ENCODE measurements at places on chromosomes 5 and 9.

GRCh38 chr9:71271602-71272001 is 150.2 kb upstream of the TRPM3 start:
- no peak for DNase-seq

DNA sequence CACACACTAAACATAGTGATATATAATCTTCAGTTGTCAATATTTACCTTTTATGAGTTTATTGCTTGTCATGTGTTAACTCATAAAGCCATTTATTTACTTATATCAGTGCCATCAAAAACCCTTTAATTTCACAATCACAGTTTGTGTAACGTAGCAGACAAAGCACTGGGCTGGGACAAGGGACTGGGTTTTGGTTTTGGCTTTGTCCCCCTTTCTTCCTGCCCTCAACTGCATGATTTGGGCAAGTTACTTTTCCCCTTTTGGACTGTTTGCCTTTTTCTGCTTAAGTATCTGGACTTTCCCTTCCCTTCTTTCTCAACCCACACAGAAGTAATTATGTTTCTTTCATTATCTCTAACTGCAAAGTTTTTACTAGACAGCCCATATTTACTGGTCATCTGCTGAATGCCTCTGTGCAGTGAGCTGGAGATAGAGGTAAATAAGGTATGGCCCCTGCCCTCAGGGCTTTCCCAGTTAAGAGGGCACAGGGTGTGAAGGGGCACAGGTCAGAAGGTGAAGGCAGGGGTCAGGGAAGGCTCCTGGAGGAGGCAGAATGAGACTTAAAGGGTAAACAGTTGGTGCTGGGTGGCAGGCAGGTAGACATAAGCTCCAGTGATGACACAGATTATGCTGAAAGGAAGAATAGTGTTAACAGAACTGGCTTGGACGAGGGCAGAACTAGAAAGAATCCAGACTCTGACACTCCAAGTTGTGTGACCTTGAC is 14.8 kb upstream of the NR3C1 start:
- DNase-seq, result no peak

DNA sequence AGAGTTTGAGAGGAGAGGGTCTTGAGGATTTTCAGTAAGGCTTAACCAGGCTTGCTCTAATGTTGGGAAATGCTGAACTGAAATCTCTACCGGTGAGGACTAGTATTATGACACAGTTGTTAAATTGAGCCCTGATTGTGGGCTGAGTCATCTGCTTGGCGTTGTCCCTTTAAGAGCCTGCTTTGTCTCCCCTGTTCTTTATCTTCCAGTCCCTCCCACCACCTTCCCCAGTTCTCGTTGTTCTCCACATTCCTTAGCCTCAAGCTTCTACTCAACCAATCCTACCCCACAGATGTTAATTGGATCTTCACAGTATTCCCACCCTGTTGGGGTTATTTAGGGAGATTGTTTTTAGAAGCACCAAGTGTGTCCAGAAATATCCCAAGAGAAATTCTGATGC is 57.6 kb downstream of the ANKRD55 start:
- DNase-seq, result no peak

DNA sequence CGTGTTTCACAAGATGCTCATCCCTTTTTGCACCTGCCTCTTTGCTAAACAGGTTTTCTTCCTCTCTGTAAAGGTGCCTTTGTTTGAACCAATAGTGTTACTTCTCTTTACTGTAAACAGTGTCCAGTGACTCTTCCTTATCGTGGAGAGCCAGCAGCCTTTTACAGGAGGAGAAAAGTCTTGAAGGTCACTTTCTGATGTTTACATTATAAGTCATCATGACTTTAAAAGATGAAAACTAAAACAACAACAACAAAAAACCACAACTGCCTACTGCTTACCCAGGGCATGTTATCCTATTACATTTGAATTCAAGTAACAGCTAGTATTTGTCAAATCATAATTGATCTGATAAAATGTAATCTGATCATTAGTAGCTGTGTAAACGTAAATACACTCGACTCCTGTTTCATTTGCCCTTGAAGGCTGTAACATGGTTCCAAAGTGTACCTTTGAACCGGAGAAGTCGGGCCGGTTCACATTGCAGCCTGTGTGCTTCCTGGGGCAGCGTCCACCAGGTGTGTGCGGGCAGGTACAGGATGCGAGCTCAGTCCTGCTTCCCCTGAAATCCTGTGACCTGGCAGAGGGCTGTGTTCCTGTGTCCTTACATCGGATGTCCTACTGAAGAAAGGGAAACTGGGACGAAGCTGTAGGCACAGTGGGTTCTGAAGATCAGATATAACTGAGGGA is 118.1 kb downstream of the C9orf152 start:
- no peak for DNase-seq

DNA sequence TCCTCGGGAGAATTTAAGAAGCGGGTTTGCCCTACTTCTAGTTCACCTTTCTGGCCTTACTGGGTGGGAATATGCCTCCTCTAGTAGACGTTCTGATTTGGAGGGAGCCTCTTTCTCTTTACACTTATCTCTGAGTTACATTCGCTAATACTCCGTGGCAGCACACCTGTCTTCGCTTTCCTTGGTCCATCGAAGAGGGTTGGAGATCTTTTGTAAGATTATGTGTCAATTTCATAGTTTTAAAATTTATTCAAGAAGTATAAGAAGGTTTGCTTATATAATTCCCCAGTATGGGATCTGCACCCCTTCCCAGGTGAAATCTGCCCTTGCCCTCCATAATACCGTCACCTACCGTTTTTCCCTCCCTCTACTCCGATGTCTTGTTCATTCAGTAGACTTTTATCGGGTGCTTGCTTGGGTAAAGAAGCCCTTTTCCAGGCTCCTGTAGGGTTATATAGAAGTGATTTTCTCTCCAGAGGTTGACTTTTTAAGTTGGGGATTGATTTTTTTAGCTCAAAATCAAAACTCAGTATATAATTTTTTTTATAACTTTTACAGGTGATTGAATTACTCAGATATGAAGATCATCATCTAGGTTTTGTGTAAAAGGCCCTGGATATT is 1.1 kb downstream of the GPBP1 start:
- DNase-seq, result no peak

DNA sequence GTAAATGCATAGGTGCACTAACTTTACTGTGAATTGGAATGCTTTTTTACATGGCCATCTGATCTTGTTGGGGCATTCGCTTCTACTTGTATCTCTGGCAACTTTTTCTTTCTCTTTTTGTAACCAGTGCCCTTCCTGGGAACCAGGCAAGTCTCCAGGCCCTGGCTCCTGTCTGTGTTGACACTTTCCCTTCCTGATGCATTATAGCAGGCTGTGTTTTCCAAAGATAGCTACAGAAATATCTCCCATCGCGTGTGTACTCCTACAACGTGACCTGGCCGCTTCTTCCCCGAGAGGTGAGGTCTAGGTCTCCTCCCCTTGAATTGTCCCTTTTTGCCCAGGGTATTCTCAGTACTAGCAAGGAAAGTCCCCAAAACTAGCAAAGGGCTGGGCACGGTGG is 81.1 kb upstream of the SPIN1 start:
- DNase-seq, result no peak

DNA sequence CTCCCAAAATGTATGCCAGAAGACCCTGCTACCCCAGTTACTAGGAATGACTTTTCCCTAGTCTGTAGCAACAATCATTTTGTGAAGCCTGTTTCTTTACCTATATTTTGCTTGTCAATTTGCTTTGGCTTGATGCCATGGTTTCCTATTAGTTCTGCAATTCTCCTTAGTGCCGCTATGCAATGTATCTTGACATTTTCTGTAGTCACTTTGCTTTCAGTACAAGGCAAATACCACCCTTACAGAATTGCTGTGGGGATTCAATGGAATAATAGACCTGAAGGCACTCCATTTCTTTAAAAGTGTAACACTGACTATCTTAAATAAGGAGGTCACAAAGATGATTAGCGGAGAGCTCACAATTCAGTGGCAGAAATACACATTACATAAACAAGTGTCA is 291.1 kb downstream of the NR2F1-AS1 start:
- DNase-seq, result no peak

DNA sequence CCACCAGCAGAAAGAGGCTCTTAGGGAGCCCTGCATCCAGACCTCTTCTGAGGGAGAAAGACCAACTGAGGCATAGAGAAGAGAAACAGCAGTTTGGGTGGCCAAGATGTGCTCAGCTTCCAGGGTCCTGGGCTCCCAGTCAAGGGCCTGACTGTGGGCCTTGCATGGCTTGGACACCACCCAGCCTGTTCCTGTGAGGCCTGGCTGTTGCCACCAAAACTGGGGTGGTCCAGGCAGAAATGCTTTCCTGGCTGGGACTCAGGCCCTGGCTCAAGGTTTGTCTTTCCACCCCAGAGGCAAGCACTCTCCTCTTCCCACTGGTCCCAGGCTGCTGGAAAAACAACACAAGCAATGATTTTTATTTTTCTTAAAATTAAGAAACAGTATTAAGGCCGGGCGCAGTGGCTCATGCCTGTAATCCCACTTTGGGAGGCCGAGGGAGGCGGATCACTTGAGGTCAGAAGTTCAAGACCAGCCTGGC is 13.3 kb downstream of the MYOZ3 start:
- DNase-seq, result no peak

DNA sequence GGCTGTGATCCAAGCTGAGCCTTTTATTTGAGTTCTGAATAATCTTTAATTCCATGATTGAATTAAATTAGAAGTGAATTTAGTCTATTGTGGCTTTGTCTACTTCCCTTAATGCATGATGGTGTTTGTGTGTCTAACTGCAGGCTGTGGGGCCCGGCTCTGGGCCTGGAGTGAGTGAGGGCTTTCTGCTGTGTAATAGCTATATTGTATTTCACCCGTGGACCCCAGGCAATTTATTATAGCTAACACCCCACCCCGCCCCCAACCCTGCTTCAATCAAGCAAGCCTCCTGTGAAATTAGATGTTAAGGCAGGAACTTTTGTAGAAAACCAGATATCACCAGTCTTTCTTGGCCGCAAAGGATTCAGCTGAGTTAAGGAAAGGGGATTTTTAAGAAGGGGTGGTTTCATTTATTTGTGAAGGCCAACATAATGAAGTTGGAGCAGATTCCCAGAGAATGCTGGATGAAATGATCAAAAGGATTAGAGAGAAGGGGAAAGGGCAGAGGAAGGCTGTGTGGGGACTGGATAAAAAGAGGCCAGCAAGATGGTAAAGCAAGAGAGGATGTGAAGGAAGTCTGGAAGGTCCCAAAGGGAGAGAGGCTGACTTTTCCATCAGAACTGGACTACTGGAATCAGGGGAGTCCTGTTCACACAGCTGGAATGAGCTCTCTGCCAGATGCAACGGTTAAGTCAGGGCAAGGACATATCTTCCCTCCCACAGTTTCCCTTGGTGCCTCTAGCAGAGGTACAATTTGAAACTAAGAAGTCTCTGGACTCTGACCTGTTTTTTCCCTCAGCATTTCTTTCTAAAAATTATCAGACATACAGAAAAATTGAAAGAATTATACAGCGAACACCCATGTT is 125.3 kb upstream of the SAP30L start:
- DNase-seq, result no peak

- no peak for DNase-seq
Observed at GRCh38 chr5:37043693-37044092, 167.1 kb downstream of the NIPBL start.

- no peak for DNase-seq
Observed at GRCh38 chr9:3857673-3858072, 331.9 kb upstream of the RFX3 start.

DNA sequence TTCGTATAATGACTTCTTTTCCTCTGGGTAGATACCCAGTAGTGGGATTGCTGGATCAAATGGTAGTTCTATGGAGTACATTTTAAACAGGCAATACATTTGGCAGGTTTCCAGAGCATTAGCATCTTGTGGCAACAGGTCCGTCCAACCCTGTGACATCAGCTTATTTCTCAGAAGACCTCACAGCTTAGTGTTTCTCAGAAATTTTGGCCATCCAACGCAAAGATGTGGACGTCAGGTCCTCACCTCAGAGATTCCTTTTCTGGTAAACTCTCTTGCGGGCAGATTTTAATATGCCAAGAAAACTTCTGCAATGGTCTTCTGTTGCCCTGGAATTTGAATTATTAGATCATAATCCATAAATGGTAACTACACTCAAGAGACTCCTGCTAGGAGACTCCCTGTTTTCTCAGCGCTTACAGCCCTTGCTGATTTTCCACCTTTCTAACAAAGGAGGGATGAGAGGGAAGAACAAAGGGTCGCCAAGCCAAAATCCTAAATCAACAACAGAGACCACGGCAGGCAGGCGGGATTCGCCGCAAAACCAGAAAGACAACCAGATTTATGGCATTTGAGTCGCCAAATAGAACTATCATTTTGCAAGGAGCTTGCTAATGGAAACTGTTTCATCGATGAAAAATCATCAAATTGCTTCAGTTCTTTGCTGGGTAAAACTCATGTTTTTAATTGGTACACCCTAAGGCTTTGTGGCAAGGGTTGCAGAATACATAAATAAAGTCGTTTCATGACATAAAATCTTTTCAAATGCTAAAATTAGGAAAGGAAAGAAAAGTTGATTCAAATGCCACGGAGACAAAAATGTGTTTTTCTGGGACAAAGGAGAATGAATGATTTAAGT is 34.1 kb upstream of the PLPP1 start:
- DNase-seq, result no peak

GRCh38 chr5:76716456-76717157 is 681 bp downstream of the F2R start:
- DNase-seq, result no peak

- DNase-seq, result no peak
Observed at GRCh38 chr5:17229313-17229712, 11.9 kb downstream of the BASP1 start.
